ENCODE measurements at places on chromosomes 2 and 18.

GRCh38 chr18:21841570-21841969 lies 101.0 kb downstream of the MIB1 start:
- DNase-seq = no peak

DNA sequence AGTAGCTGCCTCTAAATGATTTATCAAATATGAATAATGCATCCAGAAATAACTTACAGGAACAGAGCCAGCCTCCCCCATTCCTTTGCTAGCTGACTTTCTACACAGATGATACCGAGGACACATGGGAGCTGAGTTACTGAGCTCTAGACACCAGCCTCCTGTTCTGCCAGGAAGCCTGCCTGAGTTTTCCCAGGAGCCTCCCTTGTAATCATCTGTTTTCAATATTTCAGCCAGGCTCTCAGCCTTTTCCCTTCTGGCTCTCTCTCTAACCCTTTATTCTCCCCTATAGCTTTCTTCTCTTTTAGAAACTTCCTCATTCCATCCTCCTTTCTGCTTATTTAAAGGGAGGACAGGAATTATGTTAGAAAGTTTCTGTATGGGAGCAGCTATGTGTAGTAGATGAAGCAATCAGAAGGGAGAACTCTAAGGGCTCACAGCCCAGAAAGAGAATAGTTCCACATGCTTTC lies 911.6 kb downstream of the TDRD15 start:
- DNase-seq = no peak

GRCh38 chr2:210477496-210477895 lies 937 bp upstream of the LANCL1 start:
- no peak for DNase-seq

DNA sequence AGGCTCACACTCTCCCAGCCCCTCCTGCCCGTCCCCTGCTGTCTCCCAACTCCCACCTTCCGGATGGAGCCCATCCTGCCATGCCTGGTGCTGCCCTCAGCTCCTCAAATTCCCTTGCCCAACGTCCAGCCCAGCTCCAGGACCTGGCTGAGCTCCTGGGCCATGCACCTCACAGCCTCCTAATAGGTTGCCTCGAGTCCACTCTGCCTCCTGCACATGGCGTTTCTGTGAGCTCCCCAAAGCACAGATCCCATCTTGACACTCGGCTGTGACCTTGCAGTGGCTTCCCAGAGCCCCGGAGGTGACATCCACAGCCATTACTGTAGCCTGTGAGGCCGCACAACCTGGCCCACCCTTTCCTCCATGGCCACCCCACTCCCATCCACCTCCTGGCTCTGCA lies 191.9 kb upstream of the SALL3 start:
- no peak for DNase-seq

DNA sequence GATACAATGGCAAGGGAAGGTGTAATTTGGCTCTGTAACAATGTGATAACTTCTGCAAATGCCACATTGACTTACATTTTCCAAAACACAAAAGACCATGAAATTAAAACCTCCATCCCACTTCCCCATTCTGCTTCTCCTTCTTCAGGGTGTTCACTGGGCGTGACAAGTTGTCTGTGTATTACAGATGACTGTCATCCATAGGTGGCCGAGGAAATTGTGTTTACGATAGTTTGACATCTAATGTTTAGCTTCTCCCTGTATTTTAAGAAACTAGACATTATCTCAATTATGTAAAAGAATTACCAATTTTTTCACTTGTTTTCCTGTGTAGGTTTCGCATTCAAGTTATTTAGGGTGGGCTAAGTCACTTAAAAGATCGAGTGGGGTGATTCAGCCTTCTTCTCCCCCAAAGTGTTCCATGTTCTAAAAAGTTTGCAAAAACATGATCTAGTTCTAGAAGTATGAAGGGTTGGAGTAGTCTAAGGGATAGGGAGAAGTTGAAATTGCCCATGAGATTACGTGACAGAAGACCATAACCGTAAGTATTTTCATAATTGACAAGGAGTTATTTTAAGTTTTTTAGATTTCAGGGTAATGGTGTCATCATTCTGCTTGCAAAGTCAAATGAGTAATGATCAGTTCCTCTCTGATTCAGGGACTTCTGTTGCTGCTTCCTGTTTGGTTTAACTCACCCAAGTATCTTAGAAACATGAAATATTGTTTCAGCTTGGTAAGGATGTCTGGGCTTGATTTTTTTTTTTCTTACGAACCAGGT lies 25.2 kb upstream of the CYTIP start:
- DNase-seq = peak; percentile 94

DNA sequence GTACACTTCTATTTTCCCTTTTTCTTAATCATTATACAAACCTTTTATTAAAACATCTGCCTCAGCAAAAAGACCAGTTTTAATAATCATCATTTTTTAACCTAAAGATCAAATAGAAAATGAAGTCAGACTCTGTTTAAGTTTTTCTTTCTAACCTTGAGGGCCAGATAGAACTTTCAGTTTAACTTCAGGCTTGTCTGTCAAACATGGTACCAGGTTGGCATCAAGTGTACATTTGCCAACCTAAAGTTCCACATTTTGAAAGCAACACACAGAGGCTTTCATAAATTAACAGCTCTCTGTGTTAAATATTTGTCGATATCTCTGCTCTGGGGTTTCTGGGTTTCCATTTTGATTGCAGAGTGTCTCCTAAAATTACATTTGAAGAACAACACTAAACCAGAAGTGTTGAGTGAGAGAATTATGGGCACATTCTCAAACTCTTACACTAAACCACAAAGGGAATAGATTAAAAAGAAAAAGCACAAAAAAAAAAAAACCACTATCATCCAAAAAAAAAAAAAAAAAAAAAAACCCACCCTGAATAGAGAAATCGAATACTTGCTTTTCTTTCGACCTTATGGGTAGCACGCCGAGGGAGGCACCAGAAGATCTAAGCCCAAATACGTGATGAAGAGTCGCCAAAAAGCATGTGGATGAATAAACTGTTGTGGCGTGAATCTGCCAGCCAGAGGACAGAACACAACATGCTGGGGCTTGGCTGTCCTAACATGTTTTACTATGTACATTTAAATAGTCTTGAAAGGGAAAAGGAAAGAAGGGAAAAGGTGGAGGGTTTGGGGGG lies 166.2 kb downstream of the TCF4 start:
- DNase-seq = no peak

DNA sequence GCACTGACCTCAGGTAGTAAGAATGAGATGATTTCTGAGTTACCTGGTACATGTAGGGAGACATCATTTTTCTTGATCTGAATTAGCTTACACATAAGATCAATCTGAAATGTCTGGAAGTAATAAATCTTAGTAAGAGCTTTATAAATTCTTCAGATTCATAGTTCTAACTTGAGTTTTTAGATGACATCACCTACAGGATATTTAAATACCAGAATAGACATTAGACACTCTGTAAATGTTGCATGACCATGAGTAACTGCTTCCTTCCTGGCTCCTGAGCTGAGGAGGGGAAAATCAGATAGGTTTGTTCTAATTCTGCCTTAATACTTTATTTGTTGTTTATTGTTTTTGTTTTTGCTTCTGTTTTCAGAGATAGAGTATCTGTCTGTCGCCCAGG lies 181.8 kb downstream of the PHLPP1 start:
- no peak for DNase-seq

GRCh38 chr2:119134775-119135174 lies 23.8 kb downstream of the C1QL2 start:
- no peak for DNase-seq

DNA sequence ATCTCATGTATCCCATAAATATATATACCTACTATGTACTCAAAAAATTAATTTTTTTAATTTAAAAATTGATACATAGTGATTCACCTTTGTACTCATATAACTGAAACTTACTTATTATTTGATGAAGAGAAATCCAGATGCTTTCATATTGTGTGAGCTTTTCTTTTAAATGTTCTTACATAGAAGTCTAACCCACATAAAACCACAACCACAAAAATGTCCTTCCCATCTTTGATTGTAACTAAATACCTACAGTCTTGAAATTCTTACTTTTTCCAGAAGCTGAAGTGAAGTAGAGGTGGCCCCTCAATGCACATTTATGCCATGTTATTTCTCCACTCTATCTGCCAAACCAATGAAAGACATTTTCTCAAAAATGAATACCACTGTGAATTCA lies 117.9 kb upstream of the COL5A2 start:
- no peak for DNase-seq

- no peak for DNase-seq
Observed at GRCh38 chr2:239569401-239570090, 168.7 kb upstream of the HDAC4 start.

GRCh38 chr2:102070058-102070642 lies 72.4 kb upstream of the IL1R1 start:
- no peak for DNase-seq

GRCh38 chr2:149892563-149892962 lies 305.0 kb upstream of the MMADHC start:
- no peak for DNase-seq

DNA sequence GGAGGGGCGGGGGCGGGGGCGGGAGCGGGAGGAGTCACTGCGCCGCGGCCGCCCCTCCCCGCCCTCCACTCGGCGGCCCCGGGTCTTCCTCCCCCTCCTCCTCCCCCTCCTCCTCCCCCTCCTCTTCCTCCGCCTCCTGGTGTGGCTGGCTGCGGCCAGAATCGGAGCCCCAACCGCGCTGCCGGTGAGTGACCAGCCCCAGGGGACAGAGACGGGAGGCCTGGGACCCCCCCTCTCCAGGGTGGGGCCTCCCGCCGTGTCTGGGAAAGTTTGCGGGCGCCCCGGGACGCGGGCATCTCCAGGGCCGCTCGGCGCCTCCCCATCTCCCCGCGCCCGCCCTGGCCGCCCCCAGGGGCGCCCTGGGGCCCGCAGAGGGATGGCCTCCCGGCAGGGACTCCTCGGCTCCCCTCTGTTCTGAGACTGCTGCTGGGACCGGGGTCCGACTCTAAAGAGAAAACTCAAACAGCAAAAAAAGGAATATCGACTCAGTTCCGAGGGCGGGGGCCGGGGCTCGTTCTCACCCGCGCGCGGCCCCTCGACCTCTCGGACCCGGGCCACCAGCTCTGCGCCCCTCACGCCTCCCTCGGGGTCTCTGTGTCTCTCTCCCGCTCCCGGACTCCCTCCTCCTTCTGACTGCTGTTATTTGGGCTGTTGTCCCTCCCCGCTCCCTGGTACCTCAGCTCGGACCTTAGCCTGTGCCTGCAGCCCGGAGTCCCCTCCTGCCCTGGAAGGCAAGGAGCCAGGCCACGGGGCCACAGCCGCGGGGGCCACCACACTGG lies at the start of gene STON1:
Gene STON1 (plus strand): TSS at position 122 of the 779 bp plus-strand sequence. CDS start 50,480 bp downstream, outside the sequence.
- no peak for DNase-seq

Measured in GM12864 (cell line).